Substantia nigra (tissue), 51 donors: ENCODE measurements at places on chromosomes 2 and 18.

GRCh38 chr18:57063601-57064103 lies 83.2 kb upstream of the BOD1L2 start:
- DNase-seq: no peak

- DNase-seq: no peak
Measured at GRCh38 chr18:73645160-73645715, 502.4 kb downstream of the FBXO15 start.

DNA sequence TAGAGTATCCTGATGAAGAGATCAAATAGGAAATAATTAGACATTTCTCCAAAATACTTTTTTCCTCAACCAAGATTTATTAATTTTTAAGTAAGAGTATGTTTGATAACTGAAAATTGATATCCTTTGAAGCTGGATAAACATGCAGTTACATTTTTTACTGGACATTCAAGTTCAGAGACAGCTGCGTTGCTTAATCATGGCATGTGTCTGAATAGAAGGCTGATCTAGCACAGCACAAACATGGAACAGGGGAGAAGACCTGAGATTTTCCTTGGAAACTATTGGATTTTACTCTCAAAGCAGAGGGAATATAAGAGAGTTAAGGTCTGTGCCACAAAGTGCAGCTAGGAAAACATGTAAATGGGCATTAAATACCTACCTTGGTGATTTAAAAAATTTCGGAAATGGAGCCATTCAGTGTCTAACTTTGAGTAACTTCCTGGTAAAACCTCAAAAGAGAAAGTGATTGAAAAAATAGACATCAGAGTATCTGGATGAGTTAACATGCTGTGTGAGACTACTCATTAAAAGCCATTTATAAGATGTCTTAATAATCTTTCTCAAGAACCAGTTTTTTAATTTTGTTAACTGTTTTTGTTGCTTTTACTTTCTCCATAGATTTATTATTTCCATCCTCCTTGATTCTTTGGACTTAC lies 31.8 kb downstream of the CRIM1 start:
- DNase-seq: no peak

- no peak for DNase-seq
Measured at GRCh38 chr2:147182260-147182659, 662.6 kb upstream of the ACVR2A start.

- DNase-seq: peak; percentile 40
Measured at GRCh38 chr2:158457092-158457825, 507 bp downstream of the PKP4 start.

GRCh38 chr2:136116813-136117390 lies 1.0 kb downstream of the CXCR4 start:
- no peak for DNase-seq

DNA sequence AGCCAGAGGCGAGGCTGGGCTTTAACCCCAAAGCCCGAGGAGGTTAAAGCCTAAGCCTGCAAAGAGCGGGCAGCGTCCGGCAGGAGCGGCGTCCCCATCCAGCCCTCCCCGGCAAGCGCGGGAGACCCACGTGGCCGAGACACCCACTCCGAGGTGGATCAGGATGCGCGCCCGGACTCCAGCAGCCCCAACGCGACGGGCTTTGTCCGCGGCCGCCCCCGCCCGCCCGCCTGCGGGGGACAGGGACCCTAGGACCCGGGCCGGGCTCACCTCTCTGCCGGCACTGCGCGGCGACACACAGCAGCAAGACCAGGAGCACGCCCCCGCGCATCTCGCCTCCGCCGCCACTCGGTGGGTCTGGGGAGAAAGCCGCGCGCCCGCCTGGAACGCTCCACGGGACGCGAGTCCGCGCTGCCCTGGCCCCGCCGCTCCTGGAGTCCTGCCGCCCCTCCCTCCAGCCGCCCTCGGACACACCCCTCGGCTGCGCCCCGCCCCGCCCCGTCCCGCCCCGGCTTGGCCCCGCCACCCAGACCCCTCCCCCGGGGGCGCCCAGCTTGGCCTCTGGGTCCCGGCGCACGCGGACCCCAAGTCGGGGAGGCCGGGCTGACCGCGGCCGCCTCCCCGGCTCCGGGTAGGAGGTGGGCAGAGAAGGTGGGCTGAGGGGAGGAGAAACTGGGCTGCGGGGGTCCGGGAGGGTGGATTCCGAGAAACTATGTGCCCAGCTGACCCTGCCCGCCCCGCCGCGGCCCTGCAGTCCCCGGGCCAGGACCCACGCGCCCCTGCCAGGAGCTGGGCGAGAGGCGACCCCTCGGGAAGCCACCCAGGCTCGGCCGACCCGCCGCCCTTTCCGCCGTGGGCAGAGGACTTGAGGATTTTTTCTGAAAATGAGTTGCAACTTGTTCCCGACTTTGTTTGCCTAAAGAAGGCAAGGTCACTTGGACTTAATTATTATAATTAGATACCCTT lies at the start of gene LAMA1:
LAMA1 (minus strand) TSS at position 408 of the 966 bp plus-strand sequence; CDS start at position 331, 77 bp downstream.
- no peak for DNase-seq

DNA sequence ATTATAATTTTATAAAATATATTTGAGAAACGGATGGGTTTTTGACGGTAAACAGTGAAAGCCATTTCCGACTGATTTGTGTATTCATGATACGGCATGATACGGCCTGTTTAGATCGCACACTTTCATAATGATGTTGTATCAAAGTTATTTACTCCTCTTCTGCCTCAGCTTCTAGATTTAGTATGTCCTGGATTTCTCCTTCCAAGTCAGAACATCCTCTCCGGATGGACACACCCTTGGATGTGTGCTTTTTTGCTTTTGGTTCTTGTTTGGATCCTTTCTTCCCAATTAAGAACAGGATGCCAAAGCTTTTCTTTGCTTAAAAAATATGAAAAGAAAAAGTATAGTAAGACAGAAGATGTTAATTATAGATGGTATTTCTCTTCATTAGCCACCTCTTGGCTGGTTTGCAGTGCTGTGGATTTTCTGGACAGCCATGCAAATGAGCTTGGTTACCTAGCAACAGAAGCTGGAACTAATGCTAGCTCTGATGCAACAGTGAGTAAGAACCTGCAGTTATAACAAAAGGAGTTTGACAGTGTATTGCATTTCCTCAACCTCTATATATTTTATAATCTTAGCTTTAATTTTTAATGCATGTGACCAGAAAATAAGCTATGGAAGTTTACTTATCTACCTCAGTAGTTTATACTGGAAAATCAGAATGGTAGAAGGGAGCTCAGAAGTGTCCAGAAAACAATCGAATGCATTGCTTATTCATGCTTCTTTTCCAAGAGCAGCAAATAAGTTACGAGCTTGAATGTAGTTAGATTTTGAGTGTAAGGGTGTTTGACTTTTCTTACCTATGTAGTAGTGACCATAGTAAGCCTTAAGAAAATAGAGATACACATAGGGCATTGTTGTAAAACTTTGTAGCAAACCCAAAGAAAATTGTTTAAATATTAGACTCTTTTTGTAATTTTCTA lies 27.9 kb downstream of the RMND5A start:
- no peak for DNase-seq

GRCh38 chr2:176001281-176001915 lies 669 bp downstream of the LNPK start:
- DNase-seq: peak; percentile 9

DNA sequence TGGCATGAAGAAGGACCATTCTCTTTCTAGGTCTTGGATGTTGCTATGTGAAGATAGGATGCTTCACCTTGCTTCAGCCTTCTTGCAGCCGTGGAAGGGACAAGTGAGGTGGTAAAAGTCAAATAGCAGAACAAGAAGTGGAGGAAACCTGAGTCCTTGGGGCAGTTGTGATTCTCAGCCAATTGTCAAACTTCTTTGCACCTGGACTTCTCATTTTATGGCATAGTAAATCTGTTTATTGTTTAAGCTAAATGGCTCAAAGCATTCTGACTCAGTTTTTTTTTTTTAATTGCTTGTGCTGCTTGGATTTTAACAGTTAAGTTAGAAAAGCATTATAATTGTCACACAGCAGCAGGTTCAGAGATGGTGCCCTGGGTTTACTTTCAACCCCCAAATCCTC lies 33.0 kb upstream of the ST6GAL2 start:
- no peak for DNase-seq

- no peak for DNase-seq
Measured at GRCh38 chr2:179355881-179356280, 91.2 kb upstream of the SESTD1 start.

DNA sequence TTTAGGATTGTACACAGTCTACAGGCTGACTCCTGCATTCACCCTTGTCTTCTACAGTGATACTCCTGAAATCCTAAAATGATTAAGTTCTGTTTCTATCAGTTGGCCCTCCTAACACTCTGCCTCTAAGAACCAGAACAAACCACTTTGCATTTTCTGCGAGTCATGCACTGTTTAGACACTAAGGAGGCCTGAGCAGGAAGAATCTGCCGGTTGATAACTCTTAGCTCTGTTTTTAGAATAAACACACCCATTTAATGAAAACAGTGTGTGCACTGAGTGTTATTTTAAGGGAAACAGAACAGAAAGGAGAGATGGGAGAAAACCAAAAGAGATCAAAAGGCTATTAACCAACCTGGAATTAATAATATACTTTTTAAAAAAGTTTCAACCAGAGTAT lies 22.9 kb upstream of the SSB start:
- DNase-seq: no peak

GRCh38 chr2:96764253-96764637 lies 3.5 kb downstream of the CNNM4 start:
- no peak for DNase-seq

DNA sequence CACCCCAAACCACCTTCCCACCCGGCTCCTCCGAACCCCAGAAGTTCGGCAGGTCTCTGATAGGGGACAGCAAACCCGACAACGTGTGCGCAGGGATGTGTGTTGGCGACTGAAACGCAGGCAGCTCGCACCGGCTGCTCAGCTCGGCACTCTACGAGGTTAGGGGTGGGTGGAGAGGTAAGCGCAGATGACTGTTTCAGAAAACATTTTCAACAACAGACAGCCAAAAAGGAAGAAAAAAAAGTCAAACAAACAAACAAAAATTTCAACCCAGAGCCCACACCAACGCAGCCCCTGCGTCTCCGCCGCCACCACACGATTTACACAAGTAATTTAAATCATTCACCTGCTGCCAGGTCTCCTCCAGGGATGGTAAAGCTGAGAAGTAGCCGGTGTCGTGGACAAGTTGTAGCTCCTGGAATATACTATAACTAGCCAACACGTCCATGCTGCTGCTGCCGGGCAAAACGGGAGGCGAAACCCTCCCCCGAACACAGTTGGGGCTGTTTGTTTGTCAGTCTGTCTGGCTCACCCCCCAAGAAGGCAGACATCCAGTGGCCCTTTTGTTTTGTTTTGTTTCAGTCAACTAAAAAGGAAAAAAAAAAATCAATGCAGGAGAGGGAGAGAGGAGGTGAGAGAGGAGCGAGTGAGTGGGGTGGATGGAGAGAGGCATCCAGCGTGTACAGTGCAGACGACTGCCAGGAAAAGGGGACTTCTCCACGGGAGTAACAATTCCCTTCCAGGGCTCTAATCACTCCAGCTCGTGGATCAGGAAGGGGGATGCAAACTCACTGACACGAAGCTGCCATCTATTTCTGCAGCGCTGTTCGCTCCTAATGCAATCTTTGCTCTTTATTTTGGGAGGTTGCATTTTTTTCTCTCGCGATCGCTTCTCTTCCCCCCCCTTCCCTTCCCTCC lies at the start of gene KLF7:
KLF7 (minus strand) TSS at position 828 of the 918 bp plus-strand sequence; CDS start at position 448, 380 bp downstream.
- peak; percentile 53 for DNase-seq

- DNase-seq: no peak
Measured at GRCh38 chr18:54235871-54236270, 11.4 kb upstream of the MBD2 start.

- peak; percentile 83 for DNase-seq
Measured at GRCh38 chr2:208254118-208254870, 577 bp downstream of the IDH1 start.

- DNase-seq: no peak
Measured at GRCh38 chr2:47719099-47719498, 63.8 kb upstream of the MSH6 start.

DNA sequence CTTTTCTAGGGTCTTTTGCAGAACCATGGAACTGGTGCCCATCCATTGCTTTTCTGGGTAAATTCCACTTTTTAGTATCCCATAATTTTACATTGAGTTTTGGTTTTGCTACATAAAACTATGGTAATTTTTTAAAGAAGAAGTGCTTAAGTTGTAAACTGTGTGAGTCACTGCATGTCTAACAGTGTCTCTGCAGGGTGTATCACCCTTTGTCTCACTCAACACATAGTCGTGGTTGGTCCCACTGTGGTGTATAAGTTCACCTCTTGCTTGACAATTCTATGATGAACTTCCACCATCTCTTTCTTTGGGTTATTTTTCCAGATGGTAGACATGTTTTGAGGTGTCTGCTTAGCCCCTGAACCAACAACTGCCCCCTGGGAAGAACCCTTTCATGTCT lies 10.5 kb downstream of the SCTR start:
- DNase-seq: no peak

GRCh38 chr18:21741562-21742314 lies 1.1 kb downstream of the MIB1 start:
- DNase-seq: peak; percentile 22

DNA sequence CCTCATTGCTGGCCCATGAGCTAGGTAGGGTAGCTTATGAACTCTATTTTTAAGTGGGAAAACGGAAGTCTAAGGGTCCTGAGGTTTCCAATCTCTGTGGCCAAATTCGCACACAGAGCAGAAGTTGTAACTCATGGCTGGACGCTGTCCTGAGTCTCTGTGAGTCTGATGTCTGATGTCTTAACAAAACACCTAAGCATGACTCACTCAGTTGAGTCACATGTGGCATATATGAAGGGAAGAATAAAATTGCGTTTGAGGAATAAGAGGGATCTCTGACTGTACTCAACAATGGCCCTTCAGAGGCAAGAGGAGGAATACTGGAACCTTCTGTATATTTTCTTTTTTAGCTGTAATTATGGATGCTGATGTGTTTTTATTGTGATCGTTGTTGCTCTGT lies 569.7 kb downstream of the RIT2 start:
- no peak for DNase-seq

- no peak for DNase-seq
Measured at GRCh38 chr2:20758997-20759396, 63.9 kb downstream of the LDAH start.

- no peak for DNase-seq
Measured at GRCh38 chr2:42025151-42025582, 22.7 kb upstream of the PKDCC start.

- no peak for DNase-seq
Measured at GRCh38 chr2:217466805-217467204, 536.0 kb downstream of the TNS1 start.

- no peak for DNase-seq
Measured at GRCh38 chr2:950080-950966, at the start of gene SNTG2. SNTG2 (plus strand) TSS chr2:950849; CDS start chr2:950997, 148 bp downstream.

DNA sequence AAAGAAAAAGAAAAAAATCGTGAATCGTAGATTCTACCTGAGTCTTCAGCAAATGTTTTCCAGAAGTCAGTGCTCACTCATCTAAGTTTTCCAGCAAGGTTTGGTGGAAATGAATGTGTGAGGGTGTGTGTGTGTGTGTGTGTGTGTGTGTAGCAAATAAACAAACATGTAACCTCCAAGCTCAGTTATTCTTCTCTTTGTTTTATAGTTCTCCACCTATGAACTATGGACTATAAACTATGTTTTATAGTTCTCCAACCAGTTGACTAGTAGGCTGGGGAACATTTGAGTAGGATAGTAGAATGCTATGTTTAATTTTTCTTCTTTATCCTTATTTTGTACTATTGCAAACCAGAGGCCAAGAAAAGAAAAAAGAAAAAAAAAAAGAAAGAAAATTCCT lies 44.6 kb upstream of the SERPINE2 start:
- no peak for DNase-seq

GRCh38 chr2:82781176-82781915 lies 1677.7 kb downstream of the SUCLG1 start:
- DNase-seq: no peak

GRCh38 chr2:238243496-238244076 lies 3.7 kb upstream of the HES6 start:
- no peak for DNase-seq
